ENCODE measurements at places on chromosomes 5 and 9.
A peak's percentile ranks its signal among the peaks of the same experiment; 100 is the strongest.

- DNase-seq = no peak
These were observed 151.6 kb upstream of the MEF2C start for GRCh38 chr5:89034588-89034987.

DNA sequence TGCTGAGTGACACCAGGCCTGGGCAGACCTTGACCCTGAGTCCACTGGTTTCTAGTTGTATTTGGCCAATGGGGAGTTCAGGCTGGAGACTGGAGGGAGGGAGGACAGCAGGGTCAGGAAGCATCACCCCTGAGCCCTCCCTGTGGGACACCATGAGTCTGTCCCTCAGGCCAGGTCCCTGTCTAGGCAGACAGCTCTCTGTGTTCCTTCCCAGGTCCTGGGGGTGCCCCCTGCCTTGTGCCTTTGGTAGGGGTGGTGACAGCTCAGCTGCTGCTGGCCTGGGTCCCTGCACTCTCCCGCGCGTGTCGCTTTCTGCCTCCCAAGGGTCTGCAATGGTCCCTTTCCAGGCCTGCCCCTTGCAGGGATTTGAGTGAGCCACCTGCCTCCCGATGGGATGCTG lies 125.5 kb downstream of the OLFM1 start:
- DNase-seq = no peak

GRCh38 chr5:77083088-77083487 lies 4.0 kb downstream of the ZBED3 start:
- no peak for DNase-seq

DNA sequence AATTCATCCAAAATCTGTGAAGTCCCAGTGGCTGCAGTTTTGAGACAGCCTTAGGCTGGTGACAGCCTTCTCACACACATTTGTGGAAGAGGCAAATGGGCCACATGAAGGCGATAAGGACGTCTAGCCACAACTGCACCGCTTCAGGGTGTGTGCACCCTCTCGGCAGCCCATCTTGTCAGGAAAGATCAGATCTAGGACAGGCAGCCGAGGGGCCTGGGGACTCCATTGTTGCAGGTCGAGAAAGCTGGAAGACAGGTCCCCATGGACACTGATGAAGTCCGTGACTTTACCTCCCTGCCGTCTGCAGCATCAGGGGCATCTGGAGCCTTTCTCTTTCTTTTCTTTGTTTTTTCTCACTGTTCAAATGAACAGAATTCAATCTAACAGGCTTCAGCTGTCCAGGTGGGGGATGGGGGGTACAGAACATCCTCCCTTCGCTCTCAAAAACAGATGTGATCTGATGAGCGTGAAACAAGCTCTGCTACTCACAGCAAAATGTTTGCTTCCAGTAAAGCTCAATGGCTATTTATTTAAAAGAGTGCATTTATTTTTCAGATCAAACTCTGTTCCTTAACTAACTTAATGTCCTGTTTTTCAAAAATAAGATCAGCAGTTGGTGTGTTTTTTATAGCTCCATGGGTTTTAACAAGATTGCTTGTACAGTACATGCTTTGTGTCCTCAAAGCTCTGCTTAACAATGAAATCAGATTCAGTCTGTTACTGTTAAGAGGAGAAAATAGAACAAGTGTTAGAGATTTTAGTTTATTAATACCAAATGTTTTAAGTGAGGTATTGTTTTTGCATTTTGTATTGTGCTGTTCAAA lies 111.8 kb upstream of the OTULINL start:
- peak; percentile 68 for DNase-seq

DNA sequence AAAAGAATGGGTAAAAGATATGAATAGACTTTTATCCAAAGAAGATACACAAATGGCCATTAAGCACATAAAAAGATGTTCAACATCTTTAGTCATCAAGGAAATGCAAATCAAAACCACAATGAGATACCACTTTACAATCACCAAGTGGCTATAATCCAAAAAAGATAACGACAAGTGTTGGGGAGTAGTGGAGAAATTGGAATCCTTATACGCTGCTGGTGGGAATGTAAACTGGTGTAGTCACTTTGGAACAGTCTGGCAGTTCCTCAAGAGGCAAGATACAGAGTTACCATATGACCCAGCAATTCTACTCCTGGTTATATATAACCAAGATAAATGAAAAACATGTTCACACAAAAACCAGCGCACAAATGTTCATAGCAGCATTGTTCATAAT lies 234.9 kb downstream of the SPATA31D1 start:
- no peak for DNase-seq

GRCh38 chr5:176817369-176817840 lies 7.0 kb downstream of the UNC5A start:
- no peak for DNase-seq

DNA sequence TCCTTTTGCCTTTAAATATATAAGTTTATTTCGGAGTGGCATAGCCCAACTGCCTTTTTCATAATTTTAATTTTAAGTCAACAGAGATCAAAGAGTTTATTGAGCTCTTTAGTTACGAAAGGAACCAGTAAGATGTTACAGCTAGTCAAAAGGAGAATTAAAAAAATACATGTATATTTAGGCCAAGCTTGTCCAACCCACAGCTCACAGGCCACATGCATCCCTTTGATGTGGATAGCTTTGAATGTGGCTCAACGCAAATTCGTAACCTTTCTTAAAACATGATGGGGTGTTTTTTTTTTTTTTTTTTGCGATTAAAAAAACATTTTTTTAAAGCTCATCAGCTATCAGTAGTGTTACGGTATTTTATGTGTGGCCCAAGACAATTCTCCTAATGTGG lies 50.2 kb upstream of the IL31RA start:
- DNase-seq = no peak

GRCh38 chr9:134419684-134420076 lies 93.4 kb downstream of the RXRA start:
- no peak for DNase-seq

- no peak for DNase-seq
These were observed 32.8 kb upstream of the DAP start for GRCh38 chr5:10793785-10794184.

DNA sequence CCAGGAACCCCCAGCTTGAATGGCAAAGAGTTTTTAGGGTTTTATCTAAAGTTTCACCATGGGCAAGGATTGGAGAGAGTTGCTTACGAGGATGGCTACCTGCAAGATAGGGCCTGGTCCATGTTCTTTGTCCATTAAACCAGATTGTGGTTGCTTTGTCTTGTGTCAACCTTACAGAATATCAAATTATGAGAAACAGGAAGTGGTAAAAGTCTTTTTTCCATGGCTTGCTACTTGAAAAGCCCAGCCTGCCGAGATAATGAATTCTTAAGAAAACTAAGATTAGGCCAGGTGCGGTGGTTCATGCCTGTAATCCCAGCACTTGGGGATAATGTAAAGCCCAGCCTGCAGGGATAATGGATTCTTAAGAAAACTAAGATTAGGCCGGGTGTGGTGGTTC lies 24.4 kb downstream of the ZNF474 start:
- DNase-seq = no peak

- DNase-seq = no peak
These were observed 11.5 kb upstream of the MYOT start for GRCh38 chr5:137856201-137856600.

DNA sequence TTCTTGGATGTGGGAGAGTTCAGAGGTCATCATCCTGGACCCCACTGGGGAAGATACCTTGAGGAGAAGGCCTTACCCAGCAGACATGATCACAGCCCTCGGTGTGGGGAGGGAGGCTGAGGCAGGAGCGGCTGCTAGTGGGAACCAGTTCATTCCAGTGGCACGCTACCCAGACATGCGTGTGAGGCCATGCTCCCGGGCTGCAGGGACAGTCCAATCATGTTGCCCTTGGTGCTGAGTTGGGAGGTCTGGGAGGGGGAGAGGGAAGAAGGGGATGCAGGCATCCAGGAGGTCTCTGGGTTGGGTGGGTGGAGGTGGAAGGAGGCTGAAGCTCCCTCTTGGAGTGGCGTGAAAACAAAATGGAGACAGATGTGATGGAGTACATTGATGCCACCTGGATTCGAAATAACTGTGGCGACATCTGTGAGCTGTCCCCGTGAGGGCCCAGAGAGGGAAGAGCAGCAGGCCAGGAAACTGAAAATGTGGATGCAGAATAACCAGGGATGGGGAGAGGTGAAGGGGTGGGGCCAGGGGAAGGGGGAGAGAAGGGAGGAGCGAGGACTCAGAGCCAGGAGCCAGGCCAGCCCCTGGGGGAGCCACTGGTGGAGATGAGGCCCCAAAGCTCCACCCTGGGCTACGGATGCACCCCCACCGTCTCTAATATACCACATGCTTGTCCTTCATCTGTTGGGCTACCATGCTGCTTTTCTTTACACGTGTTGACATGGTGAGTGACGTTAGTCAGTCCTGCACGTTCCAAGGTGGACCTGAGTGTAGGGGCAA lies 16.2 kb downstream of the NDUFS6 start:
- DNase-seq = no peak

- DNase-seq = no peak
These were observed 143.9 kb upstream of the SLC1A3 start for GRCh38 chr5:36462295-36463021.

GRCh38 chr9:34151398-34151797 lies 24.9 kb upstream of the DCAF12 start:
- DNase-seq = no peak

- DNase-seq = no peak
These were observed 68.4 kb downstream of the GAPVD1 start for GRCh38 chr9:125329978-125330377.

- DNase-seq = no peak
These were observed 49.6 kb upstream of the ADAMTS19 start for GRCh38 chr5:129410488-129410887.
